Stimulated activated effector memory CD8-positive, alpha-beta T cell treated with anti-CD3 and anti-CD28 coated beads, Interleukin-12 subunit alpha, Interleukin-12 subunit beta, amount 100 ng/mL, for 72 hours (primary cell): ENCODE measurements at places on chromosomes 1 and 21.

GRCh38 chr1:70355920-70356319 lies 1.4 kb upstream of the ANKRD13C start:
- DNase-seq = no peak

DNA sequence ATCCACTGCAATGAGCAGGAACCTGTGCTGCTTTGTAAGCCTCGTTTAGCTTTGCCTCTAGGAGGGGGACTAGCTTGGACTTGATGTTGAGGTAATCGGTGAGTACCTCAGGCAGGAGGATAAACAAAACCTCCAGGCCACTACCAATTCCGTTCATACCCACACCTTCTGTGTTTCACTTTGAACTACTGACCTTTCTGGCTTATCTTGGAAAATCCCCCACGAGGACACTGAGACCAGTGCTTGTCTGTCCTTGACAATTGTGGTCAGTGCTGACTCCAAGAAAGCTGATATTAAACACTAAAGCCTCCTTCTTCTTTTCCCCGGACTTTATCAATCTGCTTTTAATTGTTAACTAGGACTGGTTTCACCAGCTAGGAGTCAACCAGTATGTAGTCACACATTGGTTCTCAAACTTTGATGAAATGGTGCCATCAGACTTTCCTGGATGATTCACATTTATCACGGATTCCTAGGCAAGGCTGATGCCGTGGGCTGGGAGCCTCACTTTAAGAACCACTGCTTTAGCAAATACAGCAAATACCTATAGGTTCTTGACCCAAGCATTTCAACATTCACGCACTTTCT lies 52.7 kb downstream of the TGFB2 start:
- no peak for DNase-seq

DNA sequence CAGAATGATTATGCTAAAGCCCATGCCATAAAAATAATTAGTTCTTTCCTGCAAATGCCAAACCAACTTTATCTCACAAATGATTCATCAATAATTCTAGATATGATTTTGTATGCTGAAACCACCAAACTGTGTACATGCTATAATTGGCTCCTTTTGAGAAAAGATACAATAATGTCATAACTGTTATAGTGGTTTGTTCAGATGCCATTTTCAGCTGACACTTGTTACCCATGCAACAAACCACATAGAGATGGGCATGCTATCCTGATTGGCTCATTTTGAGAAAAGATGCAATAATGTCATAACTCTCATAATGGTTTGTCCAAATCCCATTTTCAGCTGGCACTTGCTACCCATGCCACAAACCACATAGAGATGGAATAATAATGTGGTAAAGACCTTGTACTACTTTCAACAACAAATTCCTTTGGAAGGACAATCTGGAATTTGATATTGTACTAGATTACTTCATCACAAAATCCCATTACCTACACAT lies 283.8 kb downstream of the TPR start:
- no peak for DNase-seq

GRCh38 chr1:162385702-162386101 lies 4.2 kb downstream of the C1orf226 start:
- no peak for DNase-seq

- no peak for DNase-seq
Measured at GRCh38 chr1:214525535-214526019, 25.8 kb downstream of the PTPN14 start.

DNA sequence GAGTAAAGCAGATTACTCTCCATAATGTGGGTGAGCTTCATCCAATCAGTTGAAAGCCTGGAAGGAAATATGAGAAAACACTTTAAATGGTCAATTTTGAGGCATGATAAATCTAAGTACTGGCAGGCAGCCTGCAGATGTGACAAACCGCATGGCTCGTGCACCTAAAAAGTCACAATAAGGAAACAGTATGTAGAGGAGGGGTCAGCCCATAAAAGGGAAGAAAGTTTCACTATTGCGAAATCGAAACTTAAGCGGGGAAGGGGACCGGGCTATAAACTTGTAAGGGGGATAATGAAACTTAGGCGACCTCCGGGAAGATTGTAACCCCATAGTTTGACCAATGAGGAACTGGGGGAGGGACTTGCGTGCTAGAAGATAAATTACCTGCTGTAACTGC lies 109.8 kb downstream of the PLPPR4 start:
- no peak for DNase-seq

DNA sequence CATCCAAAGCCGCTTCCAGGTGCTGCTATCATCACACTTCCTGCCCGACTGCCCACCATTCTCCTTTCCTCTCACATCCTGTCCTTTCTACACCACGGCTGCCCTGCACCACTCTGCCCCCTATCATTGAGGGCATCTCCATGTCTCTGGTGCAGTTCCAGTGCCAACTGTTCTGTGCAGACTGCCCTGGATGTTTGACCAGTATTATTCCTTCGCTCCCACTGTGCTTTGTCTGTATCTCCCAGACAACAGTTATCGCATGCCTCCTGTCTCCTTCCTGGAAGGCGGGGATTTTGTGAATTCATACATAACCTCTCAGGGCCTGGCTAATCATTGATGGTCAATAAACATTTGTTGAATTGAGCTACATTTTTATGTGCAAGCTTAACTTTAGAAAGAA lies 63.6 kb upstream of the GNG12 start:
- no peak for DNase-seq

GRCh38 chr1:211577277-211577818 lies 1.6 kb downstream of the SLC30A1 start:
- DNase-seq = no peak

DNA sequence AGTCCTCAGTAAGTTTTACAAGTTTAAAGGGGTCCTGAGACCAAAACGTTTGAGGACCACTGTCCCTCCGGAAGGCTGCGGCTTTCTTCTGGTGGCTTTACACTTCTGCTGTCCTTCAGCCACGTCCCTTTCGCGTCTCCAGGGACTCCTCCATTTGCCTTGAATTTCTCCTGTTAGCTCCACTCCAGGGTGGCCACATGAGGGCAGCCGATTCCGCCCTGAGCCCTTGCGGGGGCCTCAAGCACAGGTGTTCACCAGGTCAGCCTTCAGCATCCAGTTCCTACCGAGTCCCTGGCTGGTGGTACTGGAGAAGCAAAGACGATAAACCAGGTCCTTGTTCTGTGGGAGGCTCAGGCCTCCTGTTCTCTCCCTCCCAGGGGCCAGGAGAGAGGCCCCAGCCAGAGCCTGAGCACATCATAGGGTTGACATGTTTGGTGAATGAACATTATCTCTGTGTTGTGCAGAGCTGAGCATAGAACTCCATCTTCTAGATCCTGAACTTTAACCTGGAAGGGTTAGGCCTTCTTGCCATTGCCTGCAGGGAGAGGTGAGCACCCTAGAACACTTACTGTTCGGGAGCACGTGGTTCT lies 27.4 kb upstream of the COQ8A start:
- DNase-seq = no peak

- no peak for DNase-seq
Measured at GRCh38 chr1:8671306-8671917, 146.0 kb downstream of the RERE start.

DNA sequence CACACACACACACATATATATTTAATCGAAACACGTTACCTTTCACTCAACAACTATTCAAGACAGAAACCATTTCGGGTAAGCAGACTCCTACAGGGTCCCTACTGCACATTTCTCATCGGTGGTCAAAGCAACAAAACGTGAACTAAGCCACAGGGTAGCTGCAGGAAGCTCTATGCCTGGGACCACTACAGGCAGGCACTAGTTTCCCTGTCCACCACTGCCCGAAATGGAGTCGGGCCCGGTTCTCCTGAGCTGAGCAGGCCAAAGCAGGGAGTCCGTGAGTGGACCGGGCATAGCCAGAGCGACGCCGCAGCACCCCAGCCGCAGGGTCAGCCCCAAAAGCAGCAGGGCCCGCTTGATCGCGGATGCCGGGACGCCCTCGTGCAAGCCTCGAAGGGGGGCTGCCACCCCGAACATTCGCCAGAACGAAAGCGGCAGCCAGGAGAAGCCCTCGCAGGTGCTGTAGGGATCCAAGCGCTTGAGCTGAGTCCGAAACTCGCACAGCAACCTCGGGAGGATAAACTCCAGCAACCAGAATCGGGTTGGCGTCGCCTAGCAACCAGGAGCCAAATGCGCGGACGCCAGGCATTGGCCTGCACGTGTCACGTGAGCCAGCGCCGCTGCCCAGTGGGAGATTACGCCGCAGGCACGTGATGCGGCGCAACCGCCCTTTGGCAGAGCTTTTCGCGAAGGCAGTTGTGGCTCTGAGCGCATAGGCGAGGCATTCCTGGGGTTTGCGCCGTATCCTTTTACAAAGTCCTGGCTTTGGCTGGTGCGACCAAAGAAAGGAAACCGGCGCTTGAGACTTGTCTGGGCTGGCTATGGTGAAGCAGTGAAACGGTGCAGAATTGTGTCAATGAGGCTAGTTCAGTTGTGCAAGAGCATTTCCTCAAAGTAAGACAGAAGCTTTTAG lies 13.9 kb upstream of the DDI2 start:
- DNase-seq = peak; percentile 70

DNA sequence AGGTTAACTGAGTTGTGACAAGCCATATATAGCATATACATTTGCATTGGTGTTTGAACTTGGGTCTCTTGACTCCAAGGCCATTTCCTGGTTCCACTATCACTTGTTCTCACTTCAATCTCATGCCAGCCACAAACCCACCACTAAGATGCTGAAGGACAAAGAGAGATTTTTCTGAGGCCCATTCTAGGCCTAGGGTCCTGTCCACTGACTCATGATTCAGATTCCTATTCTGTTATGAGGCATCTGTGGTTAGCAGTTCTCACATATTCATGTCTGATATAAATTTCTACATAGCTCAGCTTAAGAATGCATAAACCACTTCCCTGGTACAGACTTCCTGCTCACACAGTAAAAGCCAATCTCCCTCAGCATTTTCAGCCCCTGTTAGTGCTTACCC lies 326.1 kb upstream of the BEND5 start:
- DNase-seq = no peak

DNA sequence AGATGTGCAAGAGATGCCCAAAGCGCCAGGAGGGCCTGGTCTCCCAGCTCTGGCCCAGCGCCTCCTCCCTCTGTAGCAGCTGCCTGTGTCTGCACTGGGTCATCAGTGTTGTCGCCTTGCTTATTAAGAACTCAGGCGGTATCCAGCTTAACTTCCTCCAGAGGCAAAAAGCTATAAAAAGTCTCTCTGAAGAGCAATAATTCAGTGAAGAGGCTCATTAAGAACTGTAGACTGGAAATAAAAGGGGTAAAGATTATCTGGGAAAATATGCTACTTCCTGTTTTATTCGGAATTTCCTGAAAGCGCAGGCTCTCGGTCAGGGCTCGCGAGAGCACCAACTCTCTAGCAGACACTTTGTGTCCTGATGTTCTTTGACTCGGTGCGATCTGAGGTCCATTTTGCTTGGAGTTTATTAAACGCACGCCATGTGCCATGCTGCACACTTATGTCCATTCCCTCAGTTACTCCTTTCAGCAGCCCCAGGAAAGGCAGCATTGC lies 70.4 kb downstream of the MRPS6 start:
- DNase-seq = peak; percentile 7

- no peak for DNase-seq
Measured at GRCh38 chr1:22689505-22689904, 21.1 kb upstream of the EPHB2 start.

DNA sequence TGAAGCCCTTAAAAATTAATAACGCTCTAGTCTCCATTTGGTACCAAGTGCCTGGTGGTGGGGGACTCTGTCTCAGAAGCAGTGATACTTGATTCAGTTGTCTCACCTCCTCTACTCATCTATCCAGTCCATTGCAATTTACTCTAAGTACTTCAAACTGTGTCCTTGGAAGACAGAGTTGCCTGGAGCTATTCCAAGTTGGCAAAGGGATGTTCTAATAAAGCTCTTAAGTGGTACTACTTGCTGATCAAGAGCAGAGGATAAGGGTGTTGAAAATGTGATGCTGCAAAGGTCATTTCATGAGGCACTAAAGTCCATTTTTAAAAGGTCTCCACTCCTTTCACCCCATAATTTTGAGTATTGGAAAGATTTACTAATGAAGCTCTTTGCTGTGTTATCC lies 142.2 kb downstream of the NFIA start:
- no peak for DNase-seq

DNA sequence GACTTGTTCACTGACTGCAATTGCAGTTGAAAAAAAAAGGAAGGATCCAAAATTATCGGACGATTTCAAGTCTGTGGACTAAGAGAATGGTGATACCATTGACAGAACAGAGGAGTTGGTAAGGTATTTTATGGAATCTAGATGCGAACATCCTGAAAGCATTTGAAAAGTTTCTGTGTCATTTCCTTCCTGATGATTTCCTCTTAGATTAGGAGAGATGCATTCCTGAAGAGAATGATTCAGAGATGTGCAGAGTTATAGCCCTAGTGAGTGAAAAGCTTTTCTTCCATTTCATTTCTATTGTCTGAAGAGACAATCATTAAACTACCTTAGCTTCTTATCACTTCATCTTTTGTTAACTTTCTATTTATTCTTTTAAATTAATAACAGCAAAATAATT lies 200.0 kb downstream of the KCNK2 start:
- no peak for DNase-seq

- no peak for DNase-seq
Measured at GRCh38 chr1:201178718-201179117, 11.9 kb upstream of the IGFN1 start.

GRCh38 chr1:42264511-42265190 lies 70.4 kb downstream of the FOXJ3 start:
- DNase-seq = no peak

- DNase-seq = peak; percentile 43
Measured at GRCh38 chr1:210332719-210333398, 4.2 kb downstream of the HHAT start.

DNA sequence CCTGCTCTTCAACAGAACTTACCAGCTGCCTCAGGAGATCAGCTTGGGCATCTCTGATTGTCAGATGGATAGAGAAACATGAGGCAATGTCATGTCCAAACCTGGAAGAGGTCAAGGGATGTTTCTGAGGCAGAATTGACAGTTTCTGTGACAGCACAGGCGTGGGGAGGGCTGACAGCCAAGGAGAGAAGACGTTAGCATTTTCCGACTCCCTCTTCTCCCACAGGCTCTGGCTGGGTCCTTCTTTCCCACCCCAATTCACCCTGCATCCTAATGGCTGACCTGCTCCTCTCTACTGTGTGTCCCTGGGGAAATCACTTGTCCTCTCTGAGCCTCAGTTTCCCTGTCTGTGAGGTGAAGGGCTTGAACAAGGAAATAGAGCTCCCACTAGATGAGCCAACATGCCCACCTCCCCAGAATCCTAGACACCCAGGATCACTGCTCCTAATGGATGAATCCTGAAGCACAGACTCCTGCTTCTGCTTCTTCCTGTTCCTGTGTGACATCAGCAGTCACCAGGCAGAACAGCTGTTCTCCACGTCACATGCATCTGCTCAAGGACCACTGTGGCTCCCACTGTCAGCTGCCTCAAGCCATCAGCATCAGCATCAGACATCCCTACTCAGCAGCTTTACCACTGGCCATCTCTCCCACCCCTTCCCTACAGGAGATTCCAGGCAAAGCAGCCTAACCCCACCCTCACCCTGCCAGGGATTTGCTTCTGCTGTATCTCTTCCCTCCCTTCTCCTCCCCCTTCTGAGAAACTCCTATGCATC lies 408.0 kb downstream of the MATN1 start:
- DNase-seq = no peak
